ENCODE measurements at places on chromosomes 1 and 21.

GRCh38 chr1:12037486-12038355 is 18.4 kb downstream of the MIIP start:
- no peak for DNase-seq

DNA sequence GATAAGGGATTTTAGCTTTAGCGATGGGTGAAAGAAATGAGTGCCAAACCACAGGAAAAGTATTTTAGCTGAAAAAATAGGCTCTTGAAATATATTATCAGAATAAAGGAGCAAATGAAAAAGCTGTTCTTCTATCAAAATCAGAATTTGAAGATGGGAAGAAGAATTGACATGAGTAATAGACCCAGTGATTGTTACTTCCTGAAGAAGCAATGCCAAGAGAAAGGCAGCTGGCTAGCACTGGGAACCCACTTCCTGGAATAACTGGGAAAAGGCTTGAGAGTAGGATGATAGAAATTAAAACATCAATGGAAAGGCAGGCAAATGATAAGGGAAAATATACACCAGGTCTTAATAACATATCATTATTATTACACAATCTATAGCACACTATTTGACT is 29.9 kb upstream of the LYPLAL1 start:
- DNase-seq, result no peak

- no peak for DNase-seq
Observed at GRCh38 chr21:23223882-23224281, 2225.7 kb downstream of the NCAM2 start.

DNA sequence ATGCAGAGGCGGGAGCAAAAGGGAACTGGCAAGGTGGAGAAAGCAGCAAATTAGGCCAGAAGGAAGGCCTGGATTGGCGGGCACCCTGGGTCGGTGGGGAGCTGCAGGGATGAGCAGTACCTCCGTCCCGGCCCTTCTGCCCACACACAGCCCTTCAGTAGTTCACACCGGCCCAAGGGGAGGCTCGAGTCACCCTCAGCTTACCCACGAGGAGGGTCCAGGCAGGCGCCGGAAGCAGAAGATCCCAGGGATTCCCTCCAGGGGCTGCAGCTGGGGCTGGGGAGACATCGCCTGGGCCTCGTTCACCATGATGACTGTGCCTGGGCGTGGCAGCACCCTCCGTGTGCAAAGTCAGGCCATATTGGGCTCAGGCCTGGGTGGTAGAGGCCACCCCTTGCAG is 190.0 kb downstream of the PRDM16 start:
- DNase-seq, result no peak

DNA sequence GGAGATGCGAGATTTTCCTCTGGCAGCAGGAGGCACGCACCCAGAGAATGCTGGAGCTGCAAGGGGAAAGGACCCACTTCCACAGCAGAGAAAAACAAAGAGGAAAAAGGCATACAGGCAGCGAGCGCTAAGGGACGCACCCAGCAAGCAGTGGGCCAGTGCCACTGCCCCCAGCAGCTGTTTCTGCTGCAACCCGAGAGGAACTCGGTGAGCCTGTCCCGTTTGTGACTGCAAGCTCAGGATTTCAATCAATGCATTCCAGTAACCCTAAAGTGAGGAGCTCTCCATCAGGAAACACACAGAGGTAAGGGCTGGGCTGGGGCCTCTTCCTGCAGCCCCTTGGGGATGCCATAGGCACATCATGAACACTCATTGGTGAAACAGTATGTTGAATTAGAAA is 58.7 kb downstream of the ACP6 start:
- no peak for DNase-seq

All from activated T-helper 1 cell treated with anti-CD3 and anti-CD28 coated beads, Interleukin-2, amount 50 U/mL, for 16 hours (primary cell).